ENCODE measurements at places on chromosomes 7 and 10.

DNA sequence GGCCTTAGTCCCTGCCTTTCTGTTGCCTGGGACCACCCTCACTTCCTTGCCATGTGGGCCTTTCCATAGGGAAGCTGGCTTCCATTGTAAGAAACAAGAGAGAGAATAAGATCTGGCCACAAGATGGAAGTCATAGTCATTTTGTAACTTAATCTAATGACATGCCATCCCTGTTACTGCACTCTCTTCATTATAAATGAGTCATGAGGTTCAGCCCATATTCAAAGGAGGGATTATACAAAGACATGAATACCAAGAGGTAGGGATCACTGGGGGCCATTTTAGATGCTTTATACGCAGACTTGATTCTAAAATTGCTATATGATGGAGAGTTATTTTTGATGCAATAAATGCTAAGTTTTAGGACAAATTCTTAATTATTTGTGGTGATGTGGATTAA lies 75.2 kb upstream of the CELF2 start:
- no peak for DNase-seq

DNA sequence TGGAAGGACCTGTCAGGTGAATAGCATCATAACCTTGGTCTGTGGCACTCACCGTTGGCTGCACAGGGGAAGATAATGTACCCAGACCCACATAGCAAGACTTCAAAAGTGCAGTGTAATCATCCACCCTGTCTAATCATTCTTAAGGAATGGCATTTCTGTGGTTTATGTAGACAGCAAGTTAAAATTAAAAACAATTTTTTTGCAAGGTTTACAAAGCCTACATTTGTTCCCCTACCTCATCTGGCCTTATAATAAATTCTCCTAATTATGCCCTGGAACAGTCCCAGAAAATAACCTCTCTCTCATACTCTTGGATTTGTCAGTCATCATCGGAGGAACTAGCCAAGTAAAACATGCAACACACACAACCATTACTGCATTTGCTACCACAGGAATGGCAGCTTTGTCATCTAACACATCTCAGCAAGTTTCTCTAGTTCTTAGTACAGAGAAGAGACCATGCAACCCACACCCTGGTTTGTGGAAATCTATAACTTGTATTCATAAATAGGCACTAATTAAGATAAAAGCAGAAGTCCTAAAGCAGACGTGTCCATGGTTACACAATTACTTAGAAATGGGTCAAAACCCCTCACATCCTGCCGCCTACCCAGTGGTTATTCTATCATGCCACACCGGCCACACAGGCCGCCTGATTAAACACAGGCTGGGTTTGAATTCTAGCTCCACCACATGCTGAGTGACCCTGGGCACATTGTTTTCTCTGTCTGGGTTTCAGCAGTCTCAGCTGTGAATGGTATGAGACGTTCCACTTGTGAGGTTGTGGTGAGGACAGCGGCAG lies 19.1 kb downstream of the ABLIM1 start:
- DNase-seq: no peak

- no peak for DNase-seq
Measured at GRCh38 chr10:18759575-18759974, 100.3 kb downstream of the ARL5B start.

DNA sequence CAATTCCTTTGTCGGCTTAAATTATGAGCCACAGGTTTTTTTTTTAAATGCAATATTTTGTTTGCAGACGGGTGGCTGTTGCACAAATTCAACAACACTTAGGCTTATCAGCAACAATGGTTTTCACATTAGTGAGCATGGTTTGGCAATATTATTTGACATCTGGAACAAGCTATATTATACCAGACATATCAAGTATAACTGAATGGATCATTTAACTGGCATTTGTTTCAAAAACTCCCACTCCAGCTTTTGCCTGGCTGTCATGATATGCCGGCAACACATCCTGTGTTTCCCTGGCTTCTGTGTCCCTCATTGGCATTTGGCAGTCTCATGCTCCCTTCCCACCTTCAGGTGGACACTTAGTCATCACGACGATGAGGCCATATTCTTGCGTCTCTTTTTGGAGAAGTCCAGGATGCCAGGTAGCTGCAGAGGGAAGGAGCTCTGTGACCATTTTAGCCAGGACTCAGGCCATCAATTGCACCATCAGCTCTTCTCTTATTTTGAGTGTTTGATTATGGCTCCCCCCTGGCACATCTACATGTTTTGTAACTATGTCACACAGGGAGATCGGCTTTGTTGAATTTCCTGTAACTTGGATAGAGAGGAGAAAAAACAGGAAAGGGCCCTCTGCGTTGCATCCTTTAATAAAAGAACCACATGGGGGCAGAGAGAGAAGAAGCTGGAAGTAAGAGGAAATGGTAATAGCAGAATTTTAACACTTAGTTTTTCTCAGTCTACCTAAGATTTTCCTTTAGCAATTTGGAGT lies 413.9 kb downstream of the LRMDA start:
- DNase-seq: no peak

- no peak for DNase-seq
Measured at GRCh38 chr7:18202315-18203045, 174.8 kb upstream of the PRPS1L1 start.

DNA sequence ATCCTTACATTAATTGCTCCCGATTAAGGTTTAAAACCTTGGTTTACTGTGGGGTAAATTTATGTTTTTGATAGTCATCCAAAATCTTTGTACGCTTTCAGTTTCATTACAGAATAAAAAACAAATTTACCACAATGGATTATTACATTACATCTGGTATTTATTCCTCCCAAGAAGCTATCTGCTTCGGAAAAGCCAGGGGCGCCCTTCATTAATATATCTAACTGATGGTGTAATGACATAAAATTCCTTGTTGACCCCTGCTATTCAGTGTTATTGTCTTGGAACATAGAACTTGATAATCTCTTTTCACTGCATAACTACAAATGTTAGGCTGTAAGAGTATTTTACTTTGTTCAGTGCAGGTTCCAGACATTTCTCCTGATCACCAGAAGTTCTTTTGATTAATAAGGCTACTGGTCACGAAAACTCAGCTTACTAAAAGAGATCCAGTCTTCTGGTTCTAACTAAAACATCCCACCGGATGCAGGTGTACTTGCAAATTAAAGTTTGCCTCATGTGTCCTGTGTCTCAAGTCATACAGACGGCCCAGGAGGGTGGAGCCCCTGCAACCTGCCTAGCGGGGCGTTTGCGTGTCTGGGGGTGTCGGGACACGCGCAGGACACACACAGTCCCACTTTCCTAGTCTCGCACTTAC lies 581 bp upstream of the GLCCI1 start:
- DNase-seq: no peak

DNA sequence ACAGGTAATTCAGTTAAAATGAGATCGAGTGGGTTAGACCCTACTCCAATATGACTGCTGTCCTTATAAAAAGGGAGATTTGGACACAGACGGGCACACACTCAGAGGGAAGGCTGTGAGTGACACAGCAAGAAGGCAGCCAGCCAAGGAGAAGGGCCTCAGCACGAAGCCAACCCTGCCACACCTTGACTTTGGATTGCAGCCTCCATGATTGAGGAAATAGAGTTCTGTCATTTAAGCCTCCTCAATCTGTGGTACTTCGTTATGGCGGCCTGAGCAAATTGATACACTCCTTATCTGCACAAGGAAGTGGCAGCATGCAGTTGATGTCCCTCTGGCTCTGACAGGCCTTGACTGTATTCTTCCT lies 43.8 kb downstream of the SH2D4B start:
- no peak for DNase-seq
